ENCODE measurements at places on chromosomes 7 and 10.

GRCh38 chr10:97714401-97715258 is 1.1 kb downstream of the MARVELD1 start:
- DNase-seq = no peak

DNA sequence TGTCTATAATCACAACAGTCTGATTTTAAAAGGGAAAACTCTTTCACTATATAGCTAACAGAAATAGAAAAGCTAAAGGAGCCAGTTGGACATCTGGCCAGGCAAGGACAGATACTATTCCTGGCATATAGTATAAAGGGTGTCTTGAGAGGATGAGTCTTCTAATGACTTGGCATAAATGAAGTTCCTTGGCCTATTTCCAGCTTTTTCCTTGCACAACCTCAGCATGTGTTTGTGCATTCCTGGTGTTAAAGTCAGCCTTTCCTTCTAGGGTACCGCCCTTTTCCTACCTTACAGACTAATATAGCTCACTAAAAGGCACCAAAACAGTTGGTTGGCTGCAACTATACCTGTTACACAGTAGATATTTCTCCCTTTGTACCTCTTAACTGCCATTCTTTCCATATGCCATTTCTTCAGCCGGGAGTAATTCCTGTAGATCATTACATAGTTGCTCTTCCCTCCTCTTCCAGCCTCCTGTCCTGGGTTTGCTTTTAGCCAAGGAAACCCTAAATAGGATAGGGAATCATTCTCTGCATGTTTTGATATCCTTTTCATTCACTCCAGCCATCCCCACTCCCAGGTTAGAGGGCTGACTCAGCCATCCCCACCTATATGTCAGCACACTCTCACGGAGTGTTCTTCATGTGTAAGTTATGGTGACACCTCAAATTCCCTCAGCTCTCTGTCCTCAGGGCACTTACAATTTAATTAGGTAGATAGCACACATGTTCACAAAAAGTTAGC is 102.1 kb upstream of the MDFIC start:
- DNase-seq = no peak

DNA sequence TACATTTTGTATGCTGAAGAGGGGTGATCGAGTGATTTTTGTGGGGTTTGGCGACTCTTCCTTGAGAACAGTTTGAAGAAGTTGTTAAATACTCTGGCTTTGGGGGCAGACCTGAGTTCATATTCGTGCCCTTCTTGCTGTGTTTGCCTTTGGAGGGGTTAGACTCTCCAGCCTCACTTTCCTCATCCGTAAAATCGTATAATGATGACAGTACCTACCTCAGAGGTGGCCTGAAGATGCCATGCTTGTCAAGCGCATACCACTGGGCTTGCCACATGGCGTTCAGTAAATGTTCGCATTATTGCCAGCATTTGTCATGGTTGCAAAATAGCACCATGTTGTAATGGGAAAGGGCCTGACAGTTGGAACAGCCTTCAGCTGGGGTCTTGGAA is 1.3 kb downstream of the STK17A start:
- no peak for DNase-seq

GRCh38 chr7:123140561-123140960 is 59.2 kb downstream of the SLC13A1 start:
- DNase-seq = no peak

DNA sequence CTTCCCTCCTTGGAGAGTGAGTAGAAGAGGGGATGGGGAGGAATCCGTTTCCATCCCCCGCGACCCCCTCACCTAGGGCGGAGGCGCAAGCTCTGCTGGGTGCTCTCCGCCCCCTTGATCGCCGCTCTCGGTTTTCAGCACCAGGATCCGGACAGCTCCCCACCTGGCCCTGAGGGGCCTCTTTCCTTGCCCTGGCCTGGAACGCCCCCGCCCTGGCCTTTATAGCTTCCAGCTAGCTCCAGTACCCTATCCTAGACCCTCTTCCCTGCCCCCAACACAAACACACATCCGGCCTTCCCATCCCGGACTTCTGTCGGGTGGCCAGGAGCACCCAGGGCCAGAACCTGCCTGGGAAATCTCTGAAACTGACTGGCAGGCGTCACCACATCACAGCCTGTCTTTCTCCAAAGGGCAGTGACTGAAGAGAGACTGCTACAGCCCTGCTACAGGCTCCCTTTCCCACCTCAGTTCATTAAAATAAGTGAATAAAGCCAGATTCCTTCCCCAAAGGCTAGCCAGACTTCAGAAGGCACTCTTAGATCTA is 72.3 kb upstream of the LEP start:
- no peak for DNase-seq

- DNase-seq = no peak
These were observed 54.8 kb downstream of the CADPS2 start for GRCh38 chr7:122831436-122831835.

DNA sequence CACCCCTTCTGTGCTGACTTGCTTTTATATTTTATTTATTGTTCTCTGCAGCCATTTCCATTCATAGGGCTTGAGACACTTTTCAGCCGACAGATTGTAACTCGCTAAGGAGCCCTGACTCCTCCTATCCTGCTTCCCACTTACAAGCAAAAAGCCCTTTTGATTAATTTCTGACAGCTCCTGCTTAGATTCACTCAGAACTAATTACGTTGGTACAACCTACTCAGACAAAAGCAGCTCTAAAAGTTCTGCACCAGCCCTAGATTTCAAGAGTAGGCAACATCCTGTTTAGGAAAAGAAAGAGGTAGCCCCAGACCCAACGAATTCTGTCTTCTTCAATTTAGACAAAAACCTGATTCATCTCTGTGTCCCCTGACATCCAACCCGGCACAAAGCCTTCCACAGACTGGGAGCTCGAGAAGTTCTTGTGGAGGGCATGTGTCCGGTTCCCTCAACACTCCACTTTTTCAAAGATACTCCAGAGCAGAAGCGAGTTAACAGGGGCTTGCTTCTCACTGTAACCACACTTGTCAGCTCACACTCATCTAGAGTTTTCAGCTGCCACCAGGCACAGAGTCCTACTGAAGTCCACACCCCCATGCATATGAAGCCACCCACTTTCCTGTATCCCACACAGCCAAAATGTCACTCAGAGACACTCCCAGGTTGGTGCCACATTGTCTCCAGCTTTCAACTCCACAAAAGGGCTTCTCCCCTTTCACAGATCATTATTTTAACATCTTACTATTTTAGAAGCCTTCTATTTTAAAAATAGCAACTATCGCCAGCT is 113.6 kb upstream of the NFE2L3 start:
- DNase-seq = no peak

GRCh38 chr7:107209565-107209964 is 40.8 kb downstream of the HBP1 start:
- DNase-seq = no peak

DNA sequence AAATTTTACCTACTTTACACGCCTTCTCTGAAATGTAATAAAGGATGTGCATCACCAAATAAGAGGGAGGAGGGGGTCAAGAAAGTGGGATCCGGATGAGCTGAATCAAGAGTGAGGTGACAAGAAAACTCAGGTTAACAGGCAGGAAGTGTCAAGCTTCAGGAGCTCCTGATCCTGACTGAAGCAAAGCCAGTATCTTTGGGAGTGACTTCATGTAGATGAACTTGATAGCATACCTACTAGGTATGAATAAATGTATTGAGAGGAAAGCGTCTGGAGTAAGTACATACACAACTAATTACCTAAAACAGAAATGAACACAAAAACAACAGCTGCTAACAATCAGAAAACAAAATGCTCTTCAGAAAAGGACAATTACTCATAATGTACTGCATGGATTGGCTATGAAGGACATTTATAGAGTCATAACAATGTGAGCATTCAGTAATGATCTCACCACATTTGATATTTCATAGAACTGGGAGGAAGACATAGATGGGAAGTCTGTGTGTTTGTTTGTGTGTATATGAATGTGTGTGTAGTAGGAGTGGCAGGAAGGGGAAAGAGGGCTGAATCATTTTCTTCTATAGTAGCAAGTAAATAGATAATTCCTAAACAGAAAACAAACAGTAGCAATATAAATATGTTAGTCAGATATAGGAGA is 29.4 kb downstream of the PRKG1 start:
- no peak for DNase-seq

GRCh38 chr10:72470666-72471065 is 115.9 kb upstream of the DNAJB12 start:
- no peak for DNase-seq

DNA sequence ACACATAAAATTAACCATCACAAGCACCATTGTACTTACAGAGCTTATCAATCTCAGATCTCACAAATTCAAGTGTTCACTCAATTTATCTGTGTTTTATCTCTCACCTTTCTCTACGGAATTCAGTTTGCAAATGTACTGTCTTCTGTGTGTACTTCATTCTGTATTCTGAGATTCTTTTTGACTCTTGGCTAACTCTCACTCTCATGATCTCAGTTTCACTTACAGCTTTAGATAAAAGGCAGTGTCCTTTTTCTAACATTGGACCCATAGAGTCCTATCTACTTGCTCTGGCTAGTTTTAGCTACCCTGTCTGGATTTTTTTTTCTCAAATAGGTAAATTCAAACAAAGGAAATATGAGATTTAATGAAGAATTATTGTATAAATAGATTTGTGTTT is 176.0 kb downstream of the CCDC7 start:
- DNase-seq = no peak

- DNase-seq = no peak
These were observed 328.1 kb downstream of the HGF start for GRCh38 chr7:81441750-81442149.

DNA sequence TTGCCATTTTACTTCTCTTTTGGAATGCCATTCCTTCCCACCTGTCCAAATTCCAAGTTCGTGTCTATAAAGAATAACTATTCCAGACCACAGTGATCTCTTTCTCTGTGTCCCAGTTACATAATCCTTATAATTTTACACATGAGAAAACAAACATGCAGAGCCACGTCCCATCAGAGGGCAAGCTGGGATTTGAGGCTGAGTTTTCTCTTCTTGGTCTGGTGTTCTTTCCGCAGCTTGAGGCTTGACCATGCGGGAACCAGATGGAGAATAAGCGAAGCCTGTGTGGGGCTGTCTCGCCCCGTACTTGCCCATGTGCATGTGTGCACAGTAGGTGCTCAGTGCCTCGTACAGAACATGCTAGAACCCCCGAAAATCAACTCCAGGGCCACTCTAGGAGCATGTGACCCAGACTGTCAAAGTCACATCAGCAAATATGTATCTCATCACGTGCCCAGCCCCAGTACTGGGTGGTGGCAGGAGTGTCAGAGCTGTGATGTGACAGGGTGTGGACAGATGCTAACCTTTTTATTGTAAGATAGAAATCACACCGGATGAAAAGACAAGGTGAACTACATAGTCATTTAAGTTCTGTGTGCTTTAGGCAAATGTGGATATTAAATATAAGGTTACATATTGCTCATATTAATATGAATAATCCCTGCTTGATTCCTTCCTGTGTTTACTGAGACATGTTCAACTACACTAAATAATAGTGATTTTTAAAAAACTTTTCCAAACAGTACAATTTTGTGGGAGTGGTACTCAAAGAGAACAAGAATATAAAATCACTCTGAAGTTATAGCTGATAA is 3.2 kb downstream of the INSIG1 start:
- no peak for DNase-seq

- no peak for DNase-seq
These were observed 68.9 kb upstream of the FOXK1 start for GRCh38 chr7:4612939-4613841.

- DNase-seq = no peak
These were observed 161.3 kb downstream of the EGFR start for GRCh38 chr7:55179931-55180682.

DNA sequence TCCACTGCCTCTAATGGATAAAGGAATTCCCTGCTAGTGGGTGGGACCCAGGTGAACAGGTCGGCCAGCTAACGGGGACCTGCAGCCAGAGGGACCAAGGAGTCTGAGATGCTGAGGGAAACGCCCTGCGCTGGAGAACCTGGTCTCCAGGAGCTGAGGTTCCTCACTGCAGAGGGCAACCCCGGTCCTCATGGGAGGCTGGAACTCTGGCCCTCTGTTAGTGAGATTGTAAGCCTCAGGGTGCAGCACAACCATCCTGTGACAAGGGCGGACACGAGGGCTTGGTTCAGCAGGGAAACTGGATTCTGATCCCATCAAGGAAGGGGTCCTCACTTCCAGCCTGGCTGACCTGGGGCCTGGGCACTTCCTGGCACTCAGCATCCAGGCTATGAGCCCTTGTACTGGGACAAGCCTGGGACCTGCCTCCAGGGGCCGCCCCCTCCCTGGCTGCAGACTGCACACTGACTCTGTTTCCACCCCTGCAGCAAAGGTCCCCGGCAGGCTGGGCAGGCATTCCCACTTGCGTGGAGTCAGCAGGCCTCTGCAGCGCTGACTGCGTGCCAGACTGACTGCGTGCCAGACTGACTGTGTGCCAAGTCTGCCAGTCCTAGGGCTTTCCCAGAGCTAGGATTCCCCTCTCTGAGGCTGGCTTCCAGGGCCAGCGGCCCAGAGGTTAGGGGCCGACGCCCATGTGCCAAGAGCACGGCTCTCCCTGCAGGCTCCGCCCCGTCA is 143.2 kb downstream of the MAPK8 start:
- DNase-seq = no peak

- no peak for DNase-seq
These were observed 951.0 kb downstream of the LRMDA start for GRCh38 chr10:76382381-76382851.

- DNase-seq = no peak
These were observed 289.6 kb downstream of the PPP1R3A start for GRCh38 chr7:113628948-113629847.

All from NCI-H1048 (cell line).